Activated naive CD4-positive, alpha-beta T cell (primary cell): ENCODE measurements at places on chromosomes 3 and 15.

DNA sequence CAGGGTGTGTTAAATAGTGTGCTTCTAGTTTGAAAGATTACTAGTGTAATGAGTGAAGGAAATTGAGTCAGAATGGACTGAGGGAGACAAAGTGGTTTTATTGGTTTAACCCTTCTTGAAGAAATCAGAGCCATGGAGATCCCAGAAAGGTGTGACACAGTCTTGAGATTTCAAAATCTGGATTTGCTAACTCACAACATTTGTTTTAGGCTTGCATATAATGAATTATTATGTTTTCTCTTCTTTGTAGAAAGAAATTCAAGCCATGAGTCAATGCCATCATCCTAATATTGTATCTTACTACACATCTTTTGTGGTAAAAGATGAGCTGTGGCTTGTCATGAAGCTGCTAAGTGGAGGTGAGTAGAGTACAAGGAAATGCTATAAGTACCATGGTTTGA is 25.1 kb downstream of the OXSR1 start:
- DNase-seq, result no peak

DNA sequence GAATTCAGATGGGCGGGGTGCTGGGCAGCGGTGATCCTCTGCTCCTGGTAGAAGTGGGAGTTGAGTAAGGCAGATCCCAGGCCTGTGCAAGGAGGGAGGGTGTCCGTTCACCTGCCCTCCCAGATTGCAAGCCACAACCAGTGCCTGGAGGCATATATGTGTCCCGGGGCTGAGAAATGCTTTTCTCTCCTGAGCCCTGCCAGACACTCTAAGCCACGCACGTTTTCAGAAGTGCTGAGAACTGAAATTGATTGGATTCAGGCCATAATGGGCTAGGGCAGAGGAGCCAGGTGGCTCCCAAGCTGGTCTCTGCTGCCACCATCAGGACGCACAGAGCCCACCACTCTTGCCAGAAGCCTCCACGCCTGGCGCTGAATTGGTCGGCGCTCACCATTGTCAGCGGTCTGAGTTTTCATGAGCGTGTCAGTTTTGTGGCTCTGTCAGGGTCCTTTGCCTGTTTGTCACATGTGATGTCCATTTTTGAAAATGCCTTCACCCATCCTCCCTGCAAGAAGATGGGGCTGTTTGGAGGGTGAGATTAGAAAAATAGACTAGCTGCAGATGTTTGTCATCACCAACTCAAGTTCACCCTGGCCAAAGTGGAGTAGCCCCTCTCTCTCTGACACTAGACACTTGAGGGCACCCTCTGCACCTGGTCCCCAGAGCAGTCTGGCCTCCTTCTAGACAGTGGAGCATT is 15.4 kb upstream of the BFSP2 start:
- DNase-seq, result no peak

- no peak for DNase-seq
These were observed 22.4 kb downstream of the ARL8B start for GRCh38 chr3:5144316-5144994.

DNA sequence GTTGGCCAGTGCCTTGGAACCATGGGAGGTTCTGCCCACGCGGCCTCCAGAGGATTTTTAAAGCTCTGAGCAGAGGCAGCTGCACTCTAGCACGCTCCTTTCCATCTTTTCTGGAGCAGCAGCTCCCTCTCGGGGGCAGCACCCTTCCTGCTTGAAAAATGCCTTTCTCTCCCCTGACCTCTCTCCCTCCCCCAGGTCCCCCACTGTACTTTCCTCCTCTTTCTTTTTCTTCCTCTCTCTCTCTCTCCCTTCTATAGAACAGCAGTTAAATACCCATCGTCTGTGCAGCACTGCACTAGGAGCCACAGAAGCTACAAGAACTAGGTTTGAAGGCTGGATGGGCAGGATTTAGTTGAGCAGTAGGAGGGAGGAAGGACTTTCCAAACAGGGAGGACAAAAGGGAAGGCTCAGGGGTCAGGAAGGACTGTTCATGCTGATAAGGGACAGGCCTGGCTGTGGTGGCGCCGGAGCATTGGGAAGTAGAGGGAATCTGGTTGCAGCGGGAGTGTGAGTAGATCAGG is 4.4 kb downstream of the ALPK3 start:
- DNase-seq, result no peak

DNA sequence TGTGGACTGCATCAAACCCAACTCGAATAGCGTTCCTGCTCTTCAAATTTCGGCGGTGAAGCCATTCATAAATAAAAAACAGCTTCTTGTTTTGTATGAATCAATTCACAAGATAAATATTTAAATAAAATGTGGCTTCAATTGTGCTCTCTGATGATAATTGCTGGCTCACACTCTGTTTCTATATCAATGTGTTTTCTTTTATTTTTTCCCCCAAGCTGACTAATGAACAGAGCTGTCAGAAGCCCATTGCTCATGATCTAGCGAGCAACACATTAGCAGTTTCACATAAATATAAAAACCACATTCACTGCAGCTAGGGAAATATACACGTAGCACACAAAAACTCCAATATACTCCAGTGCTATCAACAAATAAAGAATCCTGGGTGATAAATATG is 45.0 kb upstream of the FOXP1 start:
- no peak for DNase-seq

DNA sequence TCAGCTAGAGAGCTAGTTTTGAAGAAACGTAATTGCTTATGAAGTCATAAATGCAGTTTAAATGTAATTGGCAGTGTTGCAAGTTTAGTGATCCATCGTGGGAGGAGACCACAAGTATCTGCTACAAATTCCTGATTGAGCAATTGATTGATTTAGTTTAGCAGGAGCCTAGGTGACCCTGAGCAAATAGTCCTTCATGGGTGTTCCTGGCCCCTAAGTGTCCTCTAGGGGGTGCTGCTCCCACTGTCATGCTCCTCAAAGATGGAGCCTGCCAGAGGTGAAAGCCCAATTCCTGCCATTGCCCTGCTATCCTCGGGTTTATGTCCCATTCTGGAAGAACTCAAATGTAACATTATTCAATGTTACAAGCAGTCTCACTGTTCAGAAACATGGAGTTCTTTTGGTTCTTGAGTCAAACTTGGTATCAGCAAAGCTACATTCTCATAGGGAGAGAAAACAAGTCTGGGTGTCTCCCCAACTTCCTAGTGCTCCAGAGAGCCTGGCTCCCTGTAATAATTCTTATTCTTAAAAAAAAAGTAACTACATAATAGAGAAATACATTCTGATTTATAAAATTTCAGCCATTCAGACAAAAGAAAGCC is 29.8 kb upstream of the SENP5 start:
- DNase-seq, result peak; percentile 5

GRCh38 chr3:38150780-38151528 is 12.5 kb downstream of the MYD88 start:
- DNase-seq, result no peak

- no peak for DNase-seq
These were observed 135.1 kb downstream of the ATP10A start for GRCh38 chr15:25727867-25728600.

DNA sequence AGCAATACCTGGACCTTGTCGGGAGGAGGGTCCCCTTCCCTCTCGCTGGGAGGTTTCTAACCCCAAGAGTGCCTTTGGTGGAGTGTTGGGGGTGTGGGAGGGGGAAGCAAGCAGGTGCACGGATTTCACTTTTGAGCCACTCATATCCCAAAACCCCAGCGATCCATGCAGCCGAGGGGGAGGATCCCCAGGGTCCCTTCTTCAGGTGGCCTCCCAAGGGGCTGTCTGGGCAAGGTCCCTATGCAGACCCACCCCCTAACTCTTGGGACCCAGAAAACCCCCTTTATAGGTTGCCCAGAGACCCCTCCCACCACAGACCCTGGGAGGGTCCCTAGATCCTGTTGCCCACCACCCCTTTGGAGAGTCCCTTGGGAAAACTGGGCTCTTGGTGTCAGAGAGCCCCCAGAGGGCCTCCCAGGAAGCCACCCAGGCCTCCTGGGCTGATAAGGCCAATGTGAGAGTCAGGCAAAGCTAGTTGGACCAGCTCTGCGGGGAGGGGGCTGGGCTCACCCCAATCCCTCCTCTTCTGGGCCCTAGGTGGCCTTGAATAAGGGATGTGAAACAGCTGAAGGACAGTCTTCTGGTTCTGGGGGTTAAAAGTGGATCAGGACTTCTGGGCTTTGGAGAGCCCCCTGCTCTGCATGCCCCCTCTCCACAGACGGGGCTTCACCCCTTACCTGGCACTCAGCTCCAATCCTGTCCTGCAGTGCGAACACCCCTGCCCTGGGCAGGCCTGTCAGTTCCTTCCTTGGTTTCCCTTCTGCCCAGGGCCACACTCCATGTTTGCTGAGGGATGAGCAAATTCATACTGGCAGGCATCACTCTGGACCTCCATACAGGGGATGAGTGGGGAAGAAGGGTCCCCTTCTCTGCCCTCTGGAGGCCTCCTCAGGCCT is 932 bp upstream of the PLCD1 start:
- DNase-seq, result no peak

- no peak for DNase-seq
These were observed 13.3 kb upstream of the SRPRB start for GRCh38 chr3:133792171-133792763.

DNA sequence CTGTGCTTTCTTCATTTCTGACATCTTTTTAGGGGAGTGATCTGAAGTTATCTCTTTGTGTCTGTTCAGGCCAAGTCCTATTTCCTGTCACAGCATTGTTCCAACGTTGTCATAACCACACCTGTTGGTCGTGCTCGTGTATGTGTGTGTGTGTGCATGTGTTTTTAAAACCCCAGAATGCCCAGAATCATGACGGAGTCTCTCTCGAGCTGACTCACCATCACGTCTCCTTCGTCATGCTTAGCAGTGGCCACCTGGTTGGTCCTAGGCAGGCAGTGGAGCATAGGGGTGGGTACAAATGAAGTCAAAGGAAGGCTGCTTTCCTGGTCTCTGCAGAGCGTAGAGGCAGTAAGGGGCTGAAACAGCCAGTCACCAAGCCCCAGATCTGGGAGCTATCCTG is 126.8 kb upstream of the ABHD17C start:
- no peak for DNase-seq

GRCh38 chr3:196044513-196044912 is 37.4 kb downstream of the TFRC start:
- DNase-seq, result no peak

- no peak for DNase-seq
These were observed 91.7 kb upstream of the LPP start for GRCh38 chr3:188062216-188062615.

- DNase-seq, result no peak
These were observed 65.4 kb downstream of the FBN1 start for GRCh38 chr15:48579945-48580671.

DNA sequence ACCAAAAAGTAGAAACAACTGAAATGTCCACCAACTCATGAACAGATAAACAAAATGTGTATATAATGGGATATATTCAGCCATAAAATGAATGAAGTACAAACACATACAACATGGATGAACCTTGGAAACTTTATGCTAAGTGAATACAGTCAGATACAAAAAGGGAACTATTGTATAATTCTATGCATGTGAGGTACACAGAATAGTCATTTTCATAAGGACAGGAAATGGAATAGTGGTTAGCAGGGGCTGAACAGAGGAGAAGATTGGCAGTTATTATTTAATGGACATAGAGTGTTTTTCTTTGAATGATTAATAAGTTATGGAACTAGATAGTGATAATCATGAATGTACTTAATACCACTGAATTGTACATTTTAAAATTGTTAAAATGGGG is 20.0 kb upstream of the TRANK1 start:
- DNase-seq, result no peak

- no peak for DNase-seq
These were observed 25.0 kb upstream of the THBS1 start for GRCh38 chr15:39555885-39556284.

DNA sequence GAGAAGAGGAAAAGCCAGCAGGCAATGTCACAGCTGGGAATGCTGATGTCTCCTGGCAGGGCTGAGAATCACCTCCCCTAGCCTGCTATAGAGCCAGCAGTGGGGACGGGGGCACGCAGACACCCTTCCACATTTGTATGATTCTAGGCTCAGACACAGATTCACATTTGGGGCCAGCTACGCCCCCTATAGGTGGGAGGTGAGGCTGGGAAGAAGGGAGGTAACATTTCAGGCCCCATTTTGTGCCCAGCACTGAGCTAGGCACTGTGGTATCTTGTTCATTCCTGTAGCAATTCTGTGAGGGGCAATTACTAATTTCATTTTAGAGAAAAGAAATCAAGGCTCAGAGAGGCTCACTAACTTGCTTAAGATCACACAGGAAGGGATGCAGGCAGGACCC is 15.9 kb upstream of the ACAD9 start:
- no peak for DNase-seq

GRCh38 chr3:154121701-154122551 is 736 bp downstream of the ARHGEF26 start:
- no peak for DNase-seq

- no peak for DNase-seq
These were observed 163.4 kb upstream of the TLE3 start for GRCh38 chr15:70261083-70261482.

DNA sequence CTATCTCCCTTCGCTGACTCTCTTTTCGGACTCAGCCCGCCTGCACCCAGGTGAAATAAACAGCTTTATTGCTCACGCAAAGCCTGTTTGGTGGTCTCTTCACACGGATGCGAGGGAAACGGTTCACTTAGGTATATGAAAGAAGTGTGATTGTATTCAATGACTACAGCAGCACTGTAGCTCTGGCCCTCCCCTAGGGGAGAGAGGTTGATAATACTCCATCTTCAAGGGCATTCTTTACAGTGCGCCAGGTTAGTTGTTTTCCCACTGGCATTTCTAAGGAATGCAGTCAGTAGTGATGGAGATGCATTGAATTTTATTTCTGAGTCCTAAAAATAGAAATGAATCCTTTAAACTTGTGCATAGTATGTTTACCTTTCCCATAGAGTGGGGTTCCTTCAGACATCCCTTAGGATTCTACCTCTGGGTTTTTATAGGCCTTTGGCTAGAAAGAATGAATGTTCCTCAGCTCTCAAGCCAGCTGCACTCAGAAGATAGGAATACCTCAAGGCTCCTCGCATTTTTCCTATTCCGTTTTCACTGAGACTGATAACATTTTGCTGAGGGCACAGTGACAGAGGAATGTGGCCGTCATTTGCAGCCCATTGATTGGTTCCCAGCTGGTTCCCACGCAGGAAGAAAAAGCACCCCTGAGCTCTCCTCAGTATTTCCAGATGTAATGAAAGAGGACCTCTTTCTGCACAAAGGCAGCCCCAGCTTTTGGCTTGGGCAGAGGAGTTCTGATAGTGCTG is 131.8 kb upstream of the C2CD4B start:
- no peak for DNase-seq

GRCh38 chr3:35224565-35225295 is 414.6 kb upstream of the ARPP21 start:
- no peak for DNase-seq

DNA sequence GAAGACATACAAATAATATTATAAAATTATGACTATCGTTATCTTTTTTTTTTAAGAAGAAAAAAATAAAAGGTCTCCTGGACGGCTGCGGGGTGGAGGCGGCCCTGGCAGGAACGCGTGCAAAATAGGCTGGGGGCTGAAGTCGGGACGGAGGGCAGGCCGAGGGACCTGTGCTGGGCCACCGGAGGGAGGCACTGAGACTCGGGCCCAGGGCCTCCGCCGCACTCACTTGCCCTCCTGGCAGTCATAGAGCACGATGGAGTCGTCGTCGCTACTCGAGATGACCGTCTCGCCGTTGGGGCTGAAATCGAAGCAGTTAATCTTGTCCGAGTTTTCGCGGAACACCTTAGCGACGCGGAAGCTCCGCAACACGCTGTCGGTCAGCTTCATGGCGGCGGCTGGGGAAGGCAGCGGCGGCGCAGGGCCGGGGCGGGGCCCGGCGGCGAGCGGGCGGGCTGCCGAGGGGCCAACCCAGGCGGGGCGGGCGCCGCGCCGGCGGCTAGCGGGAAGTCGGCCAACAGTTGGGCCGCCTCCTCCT is 408 bp downstream of the WDR82 start:
- no peak for DNase-seq

GRCh38 chr3:39142067-39142466 is 11.3 kb downstream of the CSRNP1 start:
- no peak for DNase-seq
